ENCODE measurements at places on chromosomes 7 and 10.

- DNase-seq, result no peak
These were observed 227.4 kb upstream of the KAT6B start for GRCh38 chr10:74598891-74599566.

DNA sequence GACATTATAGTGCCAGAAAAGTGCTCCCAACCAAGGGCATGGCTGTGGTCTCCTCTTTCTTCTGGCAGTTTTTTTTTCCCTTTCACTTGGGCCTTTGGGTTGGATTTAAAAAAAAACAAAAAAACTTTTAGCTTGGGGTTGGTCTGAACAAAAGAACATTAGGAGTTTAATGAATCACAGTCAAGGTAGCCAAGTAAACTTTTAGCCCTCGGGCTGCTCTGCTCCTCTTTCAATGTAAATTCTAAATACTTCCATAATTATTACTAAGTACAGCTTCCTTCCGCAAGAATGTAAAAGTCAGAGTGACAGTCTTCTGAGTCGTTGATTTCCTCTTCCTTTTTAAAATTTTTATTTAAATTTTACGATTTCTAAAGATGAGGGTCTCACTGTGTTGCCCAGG lies 79.2 kb downstream of the NRF1 start:
- no peak for DNase-seq

- DNase-seq, result no peak
These were observed 199.9 kb upstream of the KMT2E start for GRCh38 chr7:104814126-104814525.

- no peak for DNase-seq
These were observed 264.2 kb upstream of the PCDH15 start for GRCh38 chr10:55065185-55065584.

DNA sequence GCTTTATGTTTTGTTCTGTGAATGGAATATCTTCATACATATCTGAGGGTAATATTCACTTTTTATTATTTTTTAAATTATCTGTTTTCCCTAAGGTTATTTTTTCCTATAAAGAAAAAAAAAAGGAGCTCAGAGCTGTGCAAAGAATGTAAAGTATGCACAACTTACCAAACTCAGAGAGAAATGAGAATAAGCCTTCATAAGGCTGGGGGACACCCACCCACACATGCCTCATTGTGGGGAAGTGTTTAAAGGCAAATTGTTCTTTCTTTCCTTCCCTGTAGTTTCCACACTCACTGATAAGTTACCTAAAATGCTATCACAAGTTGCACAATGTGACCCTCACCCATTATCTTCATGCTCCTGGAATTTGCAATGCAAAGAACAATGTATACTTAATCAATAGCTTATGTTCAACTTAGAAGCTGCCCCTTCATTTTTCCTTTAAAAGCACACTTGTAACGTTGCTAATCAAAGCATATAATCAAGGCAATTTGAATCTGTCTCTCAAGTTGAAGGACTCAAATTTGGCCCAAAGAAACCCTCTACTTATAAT lies 108.1 kb downstream of the GNAT3 start:
- no peak for DNase-seq

DNA sequence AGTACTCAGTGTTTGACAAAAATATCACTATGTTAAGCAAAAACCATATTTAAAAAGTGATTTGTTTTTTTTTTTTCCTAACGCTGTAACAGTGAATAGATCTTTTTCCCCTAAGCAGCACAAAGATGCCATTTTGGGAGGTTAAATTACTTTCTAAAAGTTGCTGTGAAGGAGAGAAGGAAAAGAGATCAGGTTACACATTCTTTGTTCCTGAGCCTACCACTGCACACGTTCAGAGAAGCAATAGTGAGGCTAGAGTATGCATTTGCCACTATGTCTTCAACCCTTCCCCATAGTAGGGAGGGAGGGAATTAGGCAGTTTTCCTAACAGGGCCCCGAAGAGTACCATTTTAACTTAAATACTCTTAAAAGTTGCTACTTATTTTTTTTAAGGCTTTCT lies 38.9 kb downstream of the BMPR1A start:
- DNase-seq, result no peak

- no peak for DNase-seq
These were observed 447.8 kb upstream of the KCND2 start for GRCh38 chr7:119825091-119825655.

GRCh38 chr7:92282930-92283329 lies 37.2 kb downstream of the ANKIB1 start:
- DNase-seq, result no peak

GRCh38 chr7:23012908-23013714 lies 819 bp downstream of the HYCC1 start:
- no peak for DNase-seq

DNA sequence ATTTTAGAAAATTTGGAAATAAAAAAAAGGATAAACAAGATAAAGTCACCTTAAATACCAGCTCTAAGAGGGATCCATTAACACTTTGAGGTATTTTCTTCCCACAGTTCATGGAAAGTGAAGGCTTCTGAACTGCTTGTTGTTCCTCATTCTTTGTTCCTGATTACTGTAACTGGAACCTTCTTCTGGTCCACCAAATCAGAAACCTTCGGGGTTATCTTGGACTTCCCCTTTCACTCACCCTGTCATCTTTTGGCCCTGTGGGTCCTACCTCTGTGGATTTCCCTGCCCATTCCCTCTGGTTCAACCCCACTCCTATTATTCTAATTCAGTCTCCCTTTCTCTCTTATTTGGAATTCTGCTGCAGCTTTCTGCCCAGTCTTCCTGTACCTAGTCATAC lies 116.5 kb upstream of the PRPS1L1 start:
- no peak for DNase-seq

GRCh38 chr7:81280531-81280930 lies 361.7 kb upstream of the SEMA3C start:
- no peak for DNase-seq

- no peak for DNase-seq
These were observed 239.5 kb downstream of the KIAA1217 start for GRCh38 chr10:24448351-24448999.

GRCh38 chr7:47978790-47979144 lies 648 bp downstream of the HUS1 start:
- DNase-seq, result no peak

- no peak for DNase-seq
These were observed 280.0 kb downstream of the MAD1L1 start for GRCh38 chr7:1952781-1953180.

- DNase-seq, result no peak
These were observed 31.2 kb downstream of the GSTO2 start for GRCh38 chr10:104300002-104300735.

DNA sequence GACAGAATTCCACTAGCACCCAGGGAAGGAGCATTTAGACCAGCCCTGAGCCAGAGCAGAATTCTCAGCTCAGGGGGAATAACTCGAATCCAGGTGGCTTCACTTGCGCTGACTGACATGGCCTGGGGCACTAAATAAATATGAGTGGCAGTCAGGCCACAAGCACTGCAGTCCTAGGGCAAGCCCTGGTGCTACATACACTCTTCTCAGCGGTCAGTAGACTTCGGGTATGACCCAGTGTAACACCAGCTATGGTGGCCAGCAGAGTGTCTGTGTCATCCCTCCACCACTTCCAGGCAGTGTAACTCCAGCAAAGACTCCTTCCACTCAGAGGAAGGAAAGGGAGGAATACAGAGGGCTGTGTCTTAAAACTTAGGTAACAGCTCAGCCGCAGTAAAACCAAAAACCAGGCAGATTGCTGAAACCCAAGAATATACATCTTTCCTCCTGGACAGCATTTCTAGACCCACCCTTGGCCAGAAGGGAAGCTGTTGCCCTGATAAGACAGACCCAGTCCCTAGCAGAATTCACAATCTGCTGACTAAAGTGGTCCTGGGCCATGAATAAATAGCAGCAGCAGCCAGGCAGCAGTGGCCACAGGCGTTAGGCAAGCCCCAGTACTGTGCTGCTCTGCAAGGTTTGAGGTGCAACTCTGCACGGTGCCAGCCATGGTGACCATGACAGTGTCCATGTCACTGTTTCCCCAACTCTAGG lies 77.0 kb downstream of the SNX13 start:
- DNase-seq, result no peak

DNA sequence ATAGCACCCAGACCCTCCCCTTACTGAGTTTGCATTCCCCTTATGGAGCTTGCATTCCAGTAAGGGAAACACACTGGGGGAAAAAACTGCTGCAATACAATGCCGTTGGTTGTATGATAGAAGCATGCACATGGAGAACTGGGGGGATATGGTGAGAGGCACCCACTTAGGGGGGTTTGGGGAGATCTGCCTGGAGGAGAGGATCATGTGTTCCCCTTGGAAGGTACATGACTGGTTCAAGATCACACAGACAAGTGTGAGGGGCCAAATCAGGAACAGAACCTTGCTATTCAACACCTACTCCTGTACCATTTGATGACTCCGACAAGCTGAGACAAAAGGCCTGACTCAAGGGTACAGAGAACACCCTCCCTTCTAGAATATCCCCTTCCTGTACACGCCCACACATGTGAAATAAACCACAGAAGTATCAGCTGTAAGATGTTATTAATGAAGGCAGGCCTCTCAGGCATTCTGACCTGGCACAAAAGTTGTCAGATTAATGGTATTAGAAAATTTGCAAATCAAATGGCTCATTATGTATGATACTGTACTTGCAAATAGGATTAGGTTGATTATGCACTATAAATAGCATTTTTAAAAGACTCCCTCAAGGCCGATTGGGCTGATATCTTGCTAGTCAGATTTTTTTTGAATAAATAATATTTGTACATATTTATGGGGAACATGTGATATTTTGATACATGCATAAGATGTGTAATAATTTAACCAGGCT lies 122.2 kb downstream of the NPY start:
- no peak for DNase-seq

GRCh38 chr10:60555700-60556099 lies 166.0 kb upstream of the ANK3 start:
- DNase-seq, result no peak

- no peak for DNase-seq
These were observed 257.9 kb downstream of the FGFR2 start for GRCh38 chr10:121340271-121340831.

All from stimulated activated CD8-positive, alpha-beta memory T cell treated with anti-CD3 and anti-CD28 coated beads, Interleukin-15, amount 100 ng/mL, for 1 hour (primary cell).